ENCODE measurements at places on chromosomes 12 and 14.
A peak's percentile ranks its signal among the peaks of the same experiment; 100 is the strongest.

- peak; percentile 16 for DNase-seq
Observed at GRCh38 chr12:21169878-21170472, 39.0 kb downstream of the SLCO1B1 start.

GRCh38 chr12:34607520-34608195, 585.4 kb downstream of the ALG10 start:
- DNase-seq: no peak

- DNase-seq: no peak
Observed at GRCh38 chr12:14700935-14701334, 4.5 kb upstream of the GUCY2C start.

GRCh38 chr12:16607906-16608775, 2.2 kb upstream of the LMO3 start:
- no peak for DNase-seq

DNA sequence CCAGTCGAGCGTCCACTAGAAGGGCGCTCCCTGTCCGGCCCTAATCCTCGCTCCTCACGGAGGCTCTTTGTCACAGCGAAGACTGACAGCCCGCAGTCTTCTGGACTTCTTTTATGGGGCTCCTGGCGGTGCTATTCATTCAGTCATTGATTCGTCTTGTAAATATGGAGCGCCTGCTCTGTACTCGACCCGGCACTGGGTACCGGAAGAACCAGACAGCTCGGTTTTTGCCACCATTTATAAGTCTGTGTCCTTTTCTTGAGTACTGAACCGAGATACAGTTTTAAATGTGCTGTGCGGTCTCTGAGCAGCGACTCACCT, 570 bp downstream of the DMAC2L start:
- DNase-seq: no peak

- DNase-seq: no peak
Observed at GRCh38 chr14:75433631-75434071, 5.8 kb downstream of the JDP2 start.

DNA sequence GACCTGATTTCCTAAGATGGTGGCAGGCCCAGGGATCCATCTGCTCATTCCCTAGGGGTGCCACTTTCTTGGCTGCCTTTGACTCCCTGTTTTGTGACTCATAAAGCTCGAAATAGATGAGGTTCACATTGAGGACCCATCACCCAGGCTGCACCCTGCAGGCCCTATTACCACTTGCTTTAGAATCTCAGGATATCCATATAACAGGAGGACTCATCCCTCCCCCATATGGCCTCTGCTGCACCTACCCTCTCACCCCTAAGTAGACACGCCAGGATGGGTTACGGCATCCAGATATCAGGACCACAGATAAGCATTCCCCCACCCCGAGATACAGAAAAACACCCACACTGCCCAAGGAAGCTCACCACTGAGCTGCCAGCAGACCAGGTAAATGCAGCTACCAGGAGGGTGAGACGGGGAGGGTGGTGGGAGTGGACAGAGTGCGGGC, 155.7 kb downstream of the DPF3 start:
- DNase-seq: no peak

- DNase-seq: no peak
Observed at GRCh38 chr12:55670276-55670675, 33.6 kb downstream of the OR10P1 start.

DNA sequence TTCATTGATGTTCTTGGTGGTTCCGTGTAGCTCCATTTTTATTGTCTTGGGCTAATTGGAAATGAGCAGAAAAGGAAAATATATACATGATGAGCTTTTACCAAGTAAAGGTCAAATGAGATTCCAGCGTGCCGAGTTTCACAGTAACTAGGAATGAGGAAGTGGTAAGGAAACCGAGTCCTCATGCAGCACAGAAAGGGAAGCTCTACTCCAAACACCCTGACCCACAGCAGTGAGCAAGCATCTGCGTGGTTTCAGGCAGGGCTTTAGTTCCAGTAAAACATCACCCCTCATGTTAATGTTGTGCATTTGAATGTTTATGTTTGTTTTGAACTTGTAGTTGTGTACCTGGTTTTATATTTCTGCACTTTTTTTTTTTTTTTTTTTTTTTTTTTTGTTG, 208.0 kb downstream of the SLC41A2 start:
- no peak for DNase-seq

- DNase-seq: no peak
Observed at GRCh38 chr14:100827101-100828021, 1.4 kb downstream of the MEG3 start.

DNA sequence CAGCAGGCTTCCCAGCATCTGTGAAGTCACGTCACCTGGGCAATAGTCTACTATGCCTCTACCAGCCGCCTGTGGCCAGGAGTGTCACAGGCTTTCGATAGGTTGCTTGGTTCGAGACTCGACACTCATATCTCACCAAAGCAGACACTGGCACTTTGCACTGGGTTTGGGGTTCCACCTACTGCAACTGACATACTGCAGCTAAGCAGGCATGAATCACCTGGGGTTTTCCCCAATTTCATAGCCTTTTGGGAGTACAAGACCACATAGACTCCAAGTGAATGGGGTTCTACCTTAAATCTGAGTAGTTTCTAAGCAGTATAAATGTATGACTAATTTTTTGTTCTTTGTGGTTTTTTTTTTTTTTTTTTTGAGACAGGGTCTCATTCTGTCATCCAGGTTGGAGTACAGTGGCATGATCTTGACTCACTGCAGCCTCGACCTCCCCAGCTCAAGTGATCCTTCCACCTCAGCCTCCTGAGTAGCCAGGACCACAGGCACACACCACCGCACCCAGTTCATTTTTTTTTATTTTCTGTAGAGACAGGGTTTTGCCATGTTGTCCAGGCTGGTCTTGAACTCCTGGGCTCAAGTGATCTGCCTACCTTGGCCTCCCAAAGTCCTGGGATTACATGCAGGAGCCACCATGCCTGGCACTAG, 32.1 kb downstream of the DMAC2L start:
- peak; percentile 91 for DNase-seq

GRCh38 chr12:71973687-71974086, 35.0 kb downstream of the TPH2 start:
- no peak for DNase-seq

DNA sequence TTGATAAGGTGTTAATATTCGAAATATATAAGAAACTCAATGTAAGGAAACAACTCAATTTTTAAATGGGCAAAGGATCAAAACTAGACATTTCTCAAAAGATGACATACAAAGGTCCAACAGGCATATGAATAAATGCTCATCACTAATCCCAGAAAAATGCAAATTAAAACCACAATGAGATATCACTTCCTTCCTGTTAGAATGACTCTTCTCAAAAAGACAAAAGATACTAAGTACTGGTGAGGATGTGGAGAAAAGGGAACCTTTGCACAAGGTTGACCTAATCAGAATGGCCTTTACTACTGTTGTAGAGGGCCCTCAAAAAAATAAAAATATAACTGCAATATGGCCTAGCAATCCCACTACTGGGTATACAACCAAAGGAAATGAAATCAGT, 383.4 kb downstream of the KCNH5 start:
- no peak for DNase-seq

DNA sequence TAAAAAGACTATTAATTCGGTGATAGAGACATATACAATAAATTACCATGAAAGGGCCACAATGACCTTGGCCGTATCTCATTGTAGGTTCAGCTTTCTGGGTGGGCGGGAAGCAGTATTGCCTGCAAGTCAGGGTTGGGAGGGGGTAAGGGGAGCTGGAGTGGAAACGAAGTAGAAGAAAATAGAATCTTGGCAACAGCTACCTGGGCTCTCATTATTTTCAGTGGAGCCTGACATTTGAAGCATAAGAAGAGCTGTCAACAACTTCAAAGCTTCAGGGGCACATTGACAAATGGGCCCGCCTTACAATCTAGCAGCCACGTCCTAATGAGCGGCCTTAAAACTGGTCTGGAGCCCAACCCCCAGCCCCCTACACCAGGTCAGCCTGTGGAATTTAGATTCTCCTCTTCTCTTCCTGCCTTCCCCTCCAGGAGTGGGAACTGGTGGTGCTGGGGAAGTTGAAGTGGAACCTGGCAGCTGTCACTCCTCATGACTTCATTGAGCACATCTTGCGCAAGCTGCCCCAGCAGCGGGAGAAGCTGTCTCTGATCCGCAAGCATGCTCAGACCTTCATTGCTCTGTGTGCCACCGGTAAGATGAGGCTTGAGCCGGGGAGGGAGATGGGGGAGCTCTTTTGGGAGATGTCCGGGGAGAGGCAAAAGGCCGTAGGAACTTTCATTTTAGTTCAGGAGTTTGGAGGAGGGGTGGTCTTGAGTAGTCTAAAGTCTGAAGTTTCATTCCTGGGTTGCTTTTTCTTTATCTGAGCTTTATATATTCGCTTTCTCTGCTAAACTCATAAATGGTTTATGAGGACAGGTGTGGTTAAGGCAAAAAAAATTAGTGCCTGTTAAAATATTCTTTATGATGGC, 5.0 kb downstream of the CCND2 start:
- DNase-seq: no peak

DNA sequence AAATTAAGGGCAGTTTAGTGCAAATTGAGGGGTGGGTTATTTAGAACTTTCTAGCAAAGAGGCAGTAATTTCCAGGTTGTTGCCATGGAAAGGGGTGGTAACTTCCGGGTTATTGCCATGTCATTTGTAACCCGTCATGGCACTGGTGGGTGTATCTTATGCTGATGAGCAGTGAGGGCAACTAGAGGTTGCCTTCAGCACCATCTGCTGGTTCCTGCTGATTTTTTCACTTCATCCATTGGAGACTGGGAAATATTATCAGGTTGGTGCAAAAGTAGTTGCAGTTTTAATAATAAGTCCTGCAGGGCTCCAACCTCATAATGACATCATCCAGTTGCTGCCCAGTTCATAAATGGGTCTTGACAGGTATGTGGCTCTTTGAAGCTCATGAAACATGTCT, 24.4 kb upstream of the SERPINA4 start:
- DNase-seq: no peak

DNA sequence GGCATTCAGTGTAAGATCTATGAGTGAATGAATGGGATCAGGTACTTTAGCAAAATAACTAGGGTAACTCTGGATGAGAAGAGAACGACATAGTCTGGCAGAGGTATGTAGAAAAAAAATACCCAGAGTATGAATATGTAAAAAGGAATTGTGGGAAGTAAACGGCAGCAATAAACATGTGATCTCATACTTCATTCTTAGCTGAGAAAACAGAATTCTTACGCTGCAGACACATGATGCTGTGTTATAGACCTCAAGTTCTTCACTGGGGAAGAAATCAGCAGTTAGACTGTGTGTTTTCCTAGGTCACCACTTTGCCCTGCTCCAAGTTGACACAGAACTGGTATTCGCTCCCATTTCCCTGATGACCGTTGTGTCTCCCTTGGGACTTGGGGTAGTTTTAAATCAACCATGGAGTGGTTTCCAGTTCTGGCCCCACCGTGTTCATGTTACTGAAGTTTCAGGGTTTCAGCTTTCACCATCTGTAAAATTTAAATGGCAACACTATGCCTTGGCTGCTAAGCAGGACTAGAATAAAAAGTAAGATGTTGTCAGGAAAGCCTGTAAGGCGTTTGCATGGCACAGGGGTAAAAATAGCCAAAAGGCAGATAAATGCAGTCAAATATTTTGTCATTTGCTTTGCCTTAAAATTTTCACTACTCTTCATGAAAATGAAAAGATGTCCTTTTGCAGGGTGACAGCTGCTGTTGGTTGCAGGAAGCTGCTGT, 223.7 kb downstream of the PELI2 start:
- no peak for DNase-seq

GRCh38 chr14:64506721-64507120, 2.2 kb downstream of the ZBTB1 start:
- DNase-seq: no peak

GRCh38 chr12:65670775-65671174, 153.5 kb upstream of the HMGA2 start:
- DNase-seq: no peak

DNA sequence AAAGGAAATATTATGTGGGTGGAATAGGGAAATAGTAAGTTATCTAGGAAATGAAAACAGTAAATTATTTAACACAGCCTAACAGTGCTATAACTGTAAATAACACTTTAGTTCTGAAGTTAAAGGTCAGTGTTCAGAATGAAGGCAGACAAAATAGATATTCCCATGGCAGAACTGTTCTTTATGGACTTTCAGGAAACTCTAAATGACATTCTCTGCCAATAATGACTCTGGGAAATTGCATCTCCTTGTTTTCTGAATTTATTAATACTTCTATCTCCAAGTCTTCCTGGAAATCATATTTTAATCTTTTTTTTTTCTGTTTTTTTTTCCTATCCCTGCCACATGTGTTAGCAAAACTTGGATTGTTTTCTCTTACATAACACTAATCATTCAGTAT, 101.4 kb downstream of the PDE3A start:
- DNase-seq: no peak

DNA sequence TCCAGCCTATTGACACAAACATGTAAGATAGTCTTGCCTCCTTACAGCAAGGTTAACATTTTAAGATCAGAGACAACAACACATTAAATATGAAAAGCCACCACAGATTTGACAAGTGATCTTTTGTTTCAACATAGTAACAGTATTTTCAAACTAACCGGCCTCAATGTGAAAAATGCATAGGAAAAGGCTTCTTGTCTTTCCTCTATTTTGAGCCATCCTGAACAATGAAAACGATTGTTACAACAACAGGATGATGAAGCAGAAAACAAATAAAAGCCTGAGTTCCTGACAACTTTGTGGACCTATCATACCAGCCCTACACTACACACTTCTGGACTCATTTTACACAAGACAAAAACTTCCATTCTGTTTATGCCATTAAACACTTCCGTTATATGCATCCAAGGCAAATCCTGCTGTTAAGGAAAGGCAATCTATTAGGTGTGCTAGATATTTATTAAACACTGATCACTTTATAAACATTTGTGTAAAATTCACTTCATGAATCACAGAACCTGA, 37.3 kb downstream of the BAZ1A start:
- no peak for DNase-seq

GRCh38 chr14:61409782-61410181, 88.4 kb downstream of the PRKCH start:
- no peak for DNase-seq

- DNase-seq: no peak
Observed at GRCh38 chr14:75562489-75562888, 15.9 kb upstream of the FLVCR2 start.

DNA sequence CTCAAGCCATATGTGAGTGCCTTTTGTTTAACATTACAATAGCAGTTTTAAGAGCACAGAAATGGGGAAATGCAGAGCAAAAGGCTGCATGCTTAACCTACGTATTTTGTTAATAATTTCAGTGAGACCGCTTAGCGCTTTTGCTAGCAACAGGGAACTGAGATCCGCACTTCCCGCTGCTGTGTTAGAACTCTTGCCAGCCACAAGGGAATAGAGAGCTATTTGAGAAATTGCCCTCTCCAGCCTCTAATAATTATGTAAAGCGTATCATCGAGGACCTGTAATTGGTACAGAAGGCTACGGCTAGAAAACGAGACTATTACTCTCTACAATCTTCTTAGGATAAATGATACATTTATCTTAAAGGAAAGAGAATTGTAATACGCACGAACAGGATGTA, 205.2 kb upstream of the GRIP1 start:
- DNase-seq: no peak

DNA sequence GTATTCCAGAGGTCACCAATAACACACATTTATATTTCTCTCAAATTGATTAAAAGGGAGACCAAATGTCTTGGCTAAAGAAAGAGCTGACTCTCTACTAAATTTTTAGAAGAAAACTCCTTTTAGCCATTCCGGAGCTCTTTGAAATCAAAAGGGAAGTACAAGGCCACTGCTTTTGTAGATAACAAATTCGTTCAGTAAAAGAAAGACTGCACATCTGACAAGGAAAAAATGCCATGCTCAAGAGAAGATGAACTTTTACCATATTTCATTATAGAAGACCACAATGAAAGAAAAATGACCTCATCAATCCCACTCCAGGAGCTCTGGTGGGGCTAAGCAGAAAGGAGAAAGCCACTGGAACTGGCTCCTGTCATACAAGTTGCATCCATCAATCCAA, 57.6 kb downstream of the SPTSSA start:
- DNase-seq: no peak

All from stimulated activated CD4-positive, alpha-beta T cell treated with anti-CD3 and anti-CD28 coated beads, Interleukin-1b, Interleukin-23, amount 100 ng/mL, for 48 hours (primary cell).